ENCODE measurements at places on chromosomes 12 and 14. TPM values are rescaled to one million over a fixed set of nuclear protein-coding genes. Genes with fewer than 3 reads are reported as not detected.

DNA sequence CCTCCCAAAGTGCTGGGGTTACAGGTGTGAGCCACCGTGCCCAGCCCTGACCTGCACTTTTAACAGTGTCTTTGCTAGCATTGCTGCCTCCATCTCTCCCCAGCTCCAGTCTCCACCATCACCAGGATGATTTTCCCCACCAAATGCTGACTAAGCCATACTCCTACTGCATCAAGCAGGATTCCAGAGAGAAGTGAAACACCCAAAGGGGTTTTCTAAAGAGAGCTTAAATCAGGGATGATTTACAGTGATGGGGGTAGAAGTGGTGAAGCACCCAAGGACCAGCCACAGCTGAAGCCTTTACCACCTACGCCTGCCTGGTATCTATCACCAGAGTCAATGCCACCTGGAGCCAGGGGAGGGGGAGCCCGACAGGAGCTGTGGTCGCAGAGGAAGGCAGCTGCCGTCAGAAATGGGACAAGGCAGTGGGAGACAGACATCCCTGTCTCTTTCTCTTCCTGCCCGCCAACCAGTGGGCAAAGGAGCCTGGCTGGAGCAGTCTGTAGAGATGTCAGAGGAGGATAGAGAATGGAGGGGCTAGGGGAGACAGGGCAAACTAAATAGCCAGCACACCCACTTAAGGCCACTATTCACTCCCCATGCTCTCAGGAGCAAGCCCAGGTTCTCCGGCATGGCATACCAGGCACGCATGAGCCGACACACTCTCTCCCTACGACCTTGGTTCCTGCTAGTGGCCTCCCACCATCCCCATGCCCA, 22.4 kb upstream of the CD9 start:
- no peak for DNase-seq
- no peaks in the 10 kb centered on the region for H3K27me3 ChIP-seq
- peak overlapping the region; percentile 4 for H3K27ac ChIP-seq
- no peaks in the 10 kb centered on the region for H3K4me1 ChIP-seq
- no peak overlapping the region for H3K4me3 ChIP-seq
- no peaks in the 10 kb centered on the region for H3K36me3 ChIP-seq

- no peaks in the 10 kb centered on the region for H3K27me3 ChIP-seq
- H3K4me1 ChIP-seq = no peaks in the 10 kb centered on the region
- no peak overlapping the region for H3K4me3 ChIP-seq
Observed at GRCh38 chr12:19039515-19039914, 90.0 kb upstream of the PLEKHA5 start.

DNA sequence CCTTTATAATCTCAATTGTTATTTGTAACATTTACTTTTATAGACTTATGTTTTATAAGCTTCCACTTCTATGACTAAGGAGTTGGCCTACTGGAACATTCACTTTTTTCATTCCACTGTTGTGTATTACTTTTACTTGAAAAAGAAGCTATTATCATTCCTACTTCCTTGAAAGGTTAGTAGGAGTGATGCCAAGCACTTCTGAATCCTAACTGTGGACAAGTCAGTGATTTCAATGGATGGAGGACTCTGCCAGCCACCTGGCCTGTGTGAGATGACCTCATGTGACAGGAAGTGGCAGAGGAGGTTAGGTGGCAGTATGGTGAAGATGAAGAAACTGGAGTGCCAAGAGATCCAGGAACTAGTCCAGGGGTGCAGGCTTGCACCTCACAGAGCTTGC, 46.0 kb downstream of the TECPR2 start:
- no peak overlapping the region for H3K4me3 ChIP-seq
- DNase-seq = peak; percentile 27
- H3K36me3 ChIP-seq = peaks cover 4% of the 10 kb centered on the region
- H3K27me3 ChIP-seq = no peaks in the 10 kb centered on the region
- no peak overlapping the region for H3K27ac ChIP-seq

- no peaks in the 10 kb centered on the region for H3K27me3 ChIP-seq
- H3K4me1 ChIP-seq = peaks cover 2% of the 10 kb centered on the region
- peak within 1 kb of the TSS; percentile 97 for H3K27ac ChIP-seq
- no peaks in the 10 kb centered on the region for H3K36me3 ChIP-seq
- peak; percentile 79 for DNase-seq
Observed at GRCh38 chr12:109115758-109116610, at the start of gene ACACB. ACACB (plus strand) TSS chr12:109116587; CDS start chr12:109139406, 22,819 bp downstream.

GRCh38 chr14:93047661-93048060, 68.1 kb downstream of the ITPK1 start:
- H3K4me3 ChIP-seq = no peak overlapping the region
- no peaks in the 10 kb centered on the region for H3K36me3 ChIP-seq
- H3K27ac ChIP-seq = no peak overlapping the region
- no peak for DNase-seq
- no peaks in the 10 kb centered on the region for H3K27me3 ChIP-seq

- H3K27ac ChIP-seq = no peak overlapping the region
- H3K27me3 ChIP-seq = no peaks in the 10 kb centered on the region
- H3K4me1 ChIP-seq = no peaks in the 10 kb centered on the region
- no peak for DNase-seq
- no peak overlapping the region for H3K4me3 ChIP-seq
Observed at GRCh38 chr12:82651489-82651888, 35.2 kb upstream of the TMTC2 start.

- H3K27ac ChIP-seq = no peak overlapping the region
- no peaks in the 10 kb centered on the region for H3K4me1 ChIP-seq
Observed at GRCh38 chr12:97567619-97568110, 105.1 kb downstream of the RMST start.

DNA sequence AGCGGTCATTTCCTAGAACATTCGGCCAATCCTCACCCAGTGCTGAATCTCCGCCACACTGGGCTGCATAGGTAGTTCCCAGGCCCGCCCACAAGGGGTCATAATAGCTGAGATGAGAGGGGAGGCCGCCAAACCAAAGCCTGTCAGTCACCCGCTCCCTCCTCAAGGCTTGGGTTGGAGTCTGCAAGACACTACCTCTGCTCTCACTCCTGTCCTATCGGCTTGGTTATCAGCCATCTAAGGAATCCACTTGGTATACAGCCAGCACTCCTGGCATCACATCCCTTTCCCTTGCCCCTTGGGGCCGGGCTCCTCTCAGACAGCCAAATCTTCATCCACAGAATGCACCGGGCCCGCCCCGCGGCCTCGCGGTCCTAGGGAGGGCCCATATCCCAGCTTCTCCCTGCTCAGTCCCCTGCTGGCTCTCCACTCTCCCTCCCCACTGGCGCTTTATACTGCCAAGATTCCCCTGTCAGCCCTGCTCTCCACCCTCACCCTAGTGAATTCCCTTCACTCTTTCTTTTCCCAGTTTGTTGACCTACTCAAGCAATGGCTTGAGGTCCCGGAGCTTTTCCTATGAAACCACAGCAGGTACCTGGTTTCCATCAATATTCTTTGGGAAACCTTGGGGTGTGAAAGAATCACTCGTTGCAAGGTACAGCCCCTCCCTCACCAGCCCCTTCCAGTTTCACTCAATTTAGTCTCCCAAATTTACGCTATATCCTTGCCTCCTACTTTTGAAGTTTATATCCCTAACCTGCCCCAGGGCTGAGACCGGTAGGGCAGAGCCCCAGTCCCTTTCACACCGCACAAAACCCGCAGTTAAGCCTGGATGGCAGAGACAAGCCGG, 1.4 kb downstream of the IFFO1 start:
- no peaks in the 10 kb centered on the region for H3K27me3 ChIP-seq
- H3K4me1 ChIP-seq = peaks cover 15% of the 10 kb centered on the region
- peaks cover 10% of the 10 kb centered on the region for H3K36me3 ChIP-seq
- peak overlapping the region; percentile 74 for H3K4me3 ChIP-seq

DHRS2 gene
- total RNA-seq = 0.31 TPM
